Suppressor macrophage treated with lipopolysaccharide for 1 hour (primary cell): ENCODE measurements at places on chromosomes 7 and 10.

DNA sequence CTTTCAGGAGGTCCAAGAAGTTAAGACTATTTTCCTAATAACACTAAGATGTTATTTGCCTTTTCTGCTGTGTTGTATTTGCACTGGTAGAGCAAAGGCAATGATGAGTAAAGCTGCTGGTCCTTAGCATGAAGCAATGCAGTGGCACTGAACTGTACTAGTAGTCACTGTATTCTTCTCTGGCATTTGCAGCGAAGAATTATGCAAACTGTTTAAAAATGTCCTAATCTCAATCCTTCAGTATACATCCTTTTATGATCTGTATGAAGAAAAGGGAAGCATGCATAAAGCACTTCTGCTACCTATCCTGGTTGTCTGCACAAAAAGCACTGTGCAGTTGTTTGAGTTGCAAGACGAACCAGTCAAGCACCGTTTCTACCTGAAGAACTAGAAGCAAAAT is 20.4 kb downstream of the IGF2BP3 start:
- DNase-seq: no peak

DNA sequence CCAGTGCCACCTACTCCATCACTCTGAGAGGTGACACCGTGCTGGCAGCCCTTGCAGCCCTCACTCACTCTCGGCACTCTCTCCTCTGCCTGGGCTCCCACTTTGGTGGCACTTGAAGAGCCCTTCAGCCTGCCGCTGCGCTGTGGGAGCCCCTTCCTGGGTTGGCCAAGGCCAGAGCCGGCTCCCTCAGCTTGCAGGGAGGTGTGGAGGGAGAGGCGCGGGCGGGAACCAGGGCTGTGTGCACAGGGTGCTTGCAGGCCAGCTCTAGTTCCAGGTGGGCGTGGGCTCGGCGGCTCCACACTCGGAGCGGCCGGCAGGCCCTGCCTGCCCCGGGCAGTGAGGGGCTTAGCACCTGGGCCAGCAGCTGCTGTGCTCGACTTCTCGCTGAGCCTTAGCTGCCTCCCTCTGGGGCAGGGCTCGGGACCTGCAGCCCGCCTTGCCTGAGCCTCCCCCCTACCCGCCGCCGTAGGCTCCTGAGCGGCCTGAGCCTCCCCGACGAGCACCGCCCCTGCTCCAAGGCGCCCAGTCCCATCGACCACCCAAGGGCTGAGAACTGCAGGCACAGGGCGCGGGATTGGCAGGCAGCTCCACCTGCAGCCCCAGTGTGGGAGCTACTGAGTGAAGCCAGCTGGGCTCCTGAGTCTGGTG is 48.7 kb upstream of the SLC35G1 start:
- no peak for DNase-seq

GRCh38 chr7:146116521-146117222 is at the start of gene CNTNAP2:
CNTNAP2 (plus strand) TSS chr7:146116801; CDS start chr7:146116877, 76 bp downstream.
- DNase-seq: no peak

- no peak for DNase-seq
These were observed 9.3 kb upstream of the OR6V1 start for GRCh38 chr7:143042790-143043271.

GRCh38 chr10:31866118-31866670 is 62.4 kb downstream of the ARHGAP12 start:
- no peak for DNase-seq

- DNase-seq: no peak
These were observed 96.7 kb downstream of the ANLN start for GRCh38 chr7:36486336-36486735.

DNA sequence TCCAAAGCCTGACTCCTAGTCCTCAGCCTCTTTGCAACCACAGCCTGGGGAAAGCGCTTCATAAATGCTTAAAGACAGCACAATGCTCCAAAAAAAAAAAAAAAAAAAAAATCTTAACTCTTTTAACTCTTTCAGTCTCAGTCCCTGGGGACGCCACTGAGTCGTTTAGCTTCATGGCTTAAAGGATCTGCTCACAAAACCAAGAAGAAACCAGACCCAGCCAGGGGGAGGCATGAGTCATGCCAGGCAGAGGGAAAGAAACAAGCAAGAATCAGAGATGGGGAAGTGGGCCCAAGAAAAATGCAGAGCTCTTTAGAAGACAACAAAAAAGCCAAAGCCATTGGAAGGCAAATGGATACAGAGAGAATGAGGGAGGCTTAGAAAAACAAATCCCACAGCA is 32.5 kb upstream of the DOCK1 start:
- no peak for DNase-seq

GRCh38 chr7:3757059-3757458 is 456.0 kb downstream of the SDK1 start:
- no peak for DNase-seq

GRCh38 chr10:77007834-77008233 is 629.8 kb downstream of the KCNMA1 start:
- DNase-seq: peak; percentile 11

- no peak for DNase-seq
These were observed 16.1 kb downstream of the COL17A1 start for GRCh38 chr10:104069613-104070012.

DNA sequence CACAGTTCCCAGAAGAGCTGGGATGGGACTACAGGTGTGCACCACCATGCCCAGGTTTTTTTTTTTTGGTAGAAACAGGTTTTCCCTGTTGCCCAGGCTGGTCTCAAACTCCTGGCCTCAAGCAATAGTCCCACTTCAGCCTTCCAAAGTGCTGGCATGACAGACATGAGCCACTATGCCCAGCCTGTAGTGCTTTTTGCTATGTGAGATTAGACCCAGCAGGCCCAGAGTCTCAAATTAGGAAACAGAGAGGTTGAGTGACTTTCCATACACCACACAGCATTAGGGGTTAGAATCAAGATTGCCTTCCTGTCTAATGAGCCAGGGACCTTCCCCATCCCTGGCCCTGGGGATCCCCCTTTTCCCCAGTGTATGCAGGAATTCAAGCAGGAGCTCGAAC is 90.8 kb upstream of the KCTD7 start:
- no peak for DNase-seq

- no peak for DNase-seq
These were observed 119.4 kb upstream of the NRBF2 start for GRCh38 chr10:63013755-63014154.

- DNase-seq: no peak
These were observed 151.8 kb upstream of the CELF2 start for GRCh38 chr10:10865913-10866312.

- DNase-seq: no peak
These were observed 382.1 kb upstream of the GALNT17 start for GRCh38 chr7:70749831-70750230.

GRCh38 chr10:20017961-20018360 is 201.7 kb downstream of the PLXDC2 start:
- peak; percentile 34 for DNase-seq

DNA sequence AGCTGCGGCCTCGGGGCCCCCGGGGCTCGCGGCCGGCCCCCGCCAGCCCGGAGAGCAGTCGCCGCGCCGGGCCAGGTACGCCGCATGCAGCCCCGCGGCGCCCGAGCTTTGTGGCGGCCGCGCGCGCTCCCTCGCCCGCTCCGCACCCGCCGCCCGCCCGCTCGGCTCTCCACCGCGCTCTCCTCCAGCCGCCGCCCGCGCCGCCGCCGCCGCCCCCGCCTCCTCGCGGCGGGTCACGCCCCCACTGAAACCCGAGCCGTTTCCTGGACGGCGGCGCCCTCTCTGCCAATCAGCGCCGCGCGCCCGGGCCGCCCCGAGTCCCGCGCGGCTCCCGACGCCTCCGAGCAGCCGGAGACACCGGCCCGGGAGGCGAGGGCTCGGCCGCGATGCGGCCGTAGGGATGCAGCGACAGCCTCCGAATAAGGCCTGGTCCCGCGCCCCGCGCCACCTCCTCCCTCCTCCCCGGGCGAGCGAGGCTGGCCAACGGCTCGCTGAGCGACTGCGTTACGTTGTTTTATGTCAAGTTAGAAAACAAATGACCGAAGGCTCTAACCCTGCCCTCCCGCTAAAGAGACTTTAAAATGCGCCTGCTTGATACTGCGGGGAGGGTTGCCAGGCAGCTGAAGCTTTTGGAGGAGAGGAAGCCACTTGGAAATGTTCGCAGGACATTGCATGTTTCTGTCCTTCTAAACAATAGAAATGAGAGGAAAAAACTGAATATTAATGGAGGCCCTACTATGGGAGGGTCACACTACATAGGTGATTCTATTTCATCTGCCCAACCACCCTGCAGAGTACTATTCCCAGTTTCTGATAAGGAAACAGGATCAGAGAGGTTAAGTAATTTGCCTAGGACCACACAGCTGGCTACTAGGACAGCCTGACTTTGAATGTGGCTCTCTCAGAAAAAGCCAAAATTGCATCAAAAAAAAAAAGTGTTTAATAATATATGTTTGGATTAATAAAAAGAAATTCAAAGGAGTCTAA is at the start of gene FGFR2:
Gene FGFR2, minus strand, starts transcription at position 182 of the 987 bp plus-strand sequence. CDS start 4,627 bp downstream, outside the sequence.
- DNase-seq: peak; percentile 67

DNA sequence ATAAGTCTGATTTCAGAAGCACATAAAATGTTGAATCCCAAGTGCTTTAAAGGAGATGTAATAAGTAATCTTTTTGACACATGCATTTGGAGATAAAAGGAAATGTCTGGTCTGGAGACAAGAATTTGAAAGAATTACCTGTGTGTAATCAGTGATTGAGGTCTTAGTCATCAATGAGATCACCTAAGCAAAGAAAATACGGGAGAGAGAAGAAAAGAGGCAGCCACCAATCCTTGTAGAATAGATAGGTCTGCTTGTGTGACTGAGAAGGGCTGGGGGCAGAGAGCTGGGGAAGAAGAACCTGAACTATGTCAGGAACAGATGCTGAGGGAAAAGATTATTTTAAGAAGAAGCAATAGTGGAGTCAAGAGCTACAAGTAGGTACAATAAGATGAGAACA is 49.3 kb upstream of the ITPRID1 start:
- DNase-seq: no peak

- DNase-seq: no peak
These were observed 610.2 kb downstream of the AUTS2 start for GRCh38 chr7:70208236-70209063.

- DNase-seq: no peak
These were observed 521.3 kb upstream of the LRRN3 start for GRCh38 chr7:110569486-110570205.

GRCh38 chr7:92057375-92057774 is 76.9 kb downstream of the CYP51A1 start:
- no peak for DNase-seq

- DNase-seq: peak; percentile 75
These were observed 137.9 kb upstream of the MKI67 start for GRCh38 chr10:128263891-128264688.

GRCh38 chr7:2002561-2003450 is 229.9 kb downstream of the MAD1L1 start:
- no peak for DNase-seq

GRCh38 chr10:63653747-63654146 is 132.5 kb downstream of the REEP3 start:
- DNase-seq: no peak

DNA sequence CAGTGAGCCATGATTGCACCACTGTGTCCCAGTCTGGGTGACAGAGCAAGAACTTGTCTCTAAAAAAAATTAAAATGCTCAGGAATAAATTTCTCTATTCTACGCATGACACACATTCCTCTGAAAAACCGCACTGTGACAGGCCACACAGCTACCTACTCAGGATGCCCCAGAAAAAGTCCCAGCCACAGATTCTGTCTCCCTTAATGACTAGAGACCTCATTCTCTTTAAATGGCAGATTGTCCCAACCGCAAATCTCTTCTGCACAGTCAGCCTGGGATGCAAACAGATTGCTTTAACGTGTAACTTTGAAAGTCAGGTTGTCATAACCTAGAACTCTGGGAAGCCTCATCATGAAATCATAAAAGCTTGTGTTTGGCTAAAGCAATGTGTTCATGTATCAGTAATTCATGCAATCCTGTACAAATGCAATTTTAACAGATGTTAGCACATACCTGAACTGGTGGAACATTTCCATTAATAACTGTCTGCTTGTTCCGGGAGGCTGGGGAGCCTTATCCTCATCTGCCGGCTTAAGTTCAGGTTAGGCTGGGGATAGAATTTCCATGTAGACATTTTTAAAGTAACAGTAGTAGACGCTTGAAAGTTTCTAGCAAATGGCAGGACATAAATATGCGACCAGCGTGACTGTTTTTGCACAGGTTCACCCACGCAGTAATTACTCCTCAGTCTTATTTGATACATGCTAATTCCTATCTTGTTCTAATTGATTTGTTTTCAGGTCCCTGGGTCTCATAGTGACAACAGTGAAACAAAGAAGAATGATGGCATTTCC is 26.2 kb upstream of the MSRB2 start:
- no peak for DNase-seq

DNA sequence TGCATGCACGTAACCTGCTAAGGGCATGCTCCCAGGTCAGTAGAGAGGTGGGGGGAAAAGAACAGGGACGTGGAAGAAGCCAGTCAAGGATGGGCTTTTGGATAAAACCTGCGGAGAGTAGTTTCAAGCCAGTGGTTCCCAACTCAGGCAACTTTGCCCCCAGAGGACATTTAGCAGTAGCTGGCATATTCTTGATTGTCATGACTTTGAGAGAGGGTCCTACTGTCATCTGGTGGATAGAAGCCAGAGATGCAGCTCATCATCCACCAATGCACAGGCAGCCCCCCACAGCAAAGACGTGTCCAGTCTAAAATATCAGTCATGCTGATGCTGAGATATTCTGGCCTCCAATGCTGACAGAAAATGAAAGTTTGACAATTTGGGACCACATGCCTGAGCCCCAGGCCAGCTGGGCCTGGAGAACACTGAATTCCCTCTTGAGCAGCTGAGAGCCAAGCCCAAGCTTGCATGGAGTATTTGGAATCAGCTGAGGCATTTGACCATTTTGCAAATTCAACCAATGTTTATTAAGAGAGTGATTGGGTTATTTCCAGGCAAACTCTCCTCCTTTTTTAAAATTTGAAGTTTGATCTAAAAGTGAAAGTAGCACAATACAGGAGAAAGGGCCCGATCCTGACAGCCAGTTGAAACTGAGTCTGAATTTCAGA is 110.0 kb upstream of the C7orf33 start:
- DNase-seq: no peak

DNA sequence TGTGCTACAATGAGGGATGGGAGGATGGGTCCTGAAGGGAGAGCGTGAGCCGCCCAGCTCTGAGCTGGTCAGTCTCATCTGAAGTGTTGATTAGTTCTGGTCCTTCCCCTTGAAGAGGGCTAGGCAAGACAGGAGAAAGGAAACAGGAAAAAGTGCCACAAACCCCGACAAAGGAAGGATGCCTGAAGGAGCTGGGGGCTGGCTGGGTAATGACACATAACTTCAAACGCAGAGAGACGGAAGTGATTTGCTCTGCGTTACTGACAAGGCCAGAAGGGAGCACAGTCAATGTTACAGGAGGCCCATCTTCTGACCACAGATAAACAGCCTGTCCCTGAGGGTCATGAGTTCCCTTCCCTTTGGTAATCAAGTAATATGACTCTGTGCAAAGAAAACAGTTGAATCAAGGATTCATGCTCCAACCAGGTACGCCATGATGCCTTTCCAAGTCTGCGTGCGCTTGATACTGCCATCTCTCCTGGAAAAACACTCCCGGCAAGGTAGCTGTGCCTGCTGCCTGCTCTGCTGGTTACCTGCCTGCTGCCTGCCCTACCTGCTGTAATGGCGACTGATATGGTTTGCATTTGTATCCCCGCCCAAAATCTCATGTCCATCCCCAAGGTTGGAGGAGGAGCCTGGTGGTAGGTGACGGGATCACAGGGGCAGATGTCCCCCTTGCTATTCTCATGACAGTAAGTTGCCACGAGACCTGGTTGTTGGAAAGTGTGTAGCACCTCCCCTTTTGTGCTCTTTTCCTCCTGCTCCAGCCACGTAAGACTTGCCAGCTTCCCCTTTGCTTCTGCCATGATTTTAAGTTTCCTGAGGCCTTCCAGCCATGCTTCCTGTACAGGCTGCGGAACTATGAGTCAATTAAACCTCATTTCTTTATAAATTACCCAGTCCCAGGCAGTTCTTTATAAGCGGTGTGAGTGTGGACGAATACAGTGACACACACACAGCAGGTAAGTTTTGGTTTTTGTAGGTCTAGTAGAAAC is 57.9 kb downstream of the GRB10 start:
- DNase-seq: no peak

GRCh38 chr10:93071177-93071472 is 2.6 kb upstream of the CYP26A1 start:
- DNase-seq: no peak
